ENCODE measurements at places on chromosomes 16 and 17.
A peak's percentile ranks its signal among the peaks of the same experiment; 100 is the strongest.

DNA sequence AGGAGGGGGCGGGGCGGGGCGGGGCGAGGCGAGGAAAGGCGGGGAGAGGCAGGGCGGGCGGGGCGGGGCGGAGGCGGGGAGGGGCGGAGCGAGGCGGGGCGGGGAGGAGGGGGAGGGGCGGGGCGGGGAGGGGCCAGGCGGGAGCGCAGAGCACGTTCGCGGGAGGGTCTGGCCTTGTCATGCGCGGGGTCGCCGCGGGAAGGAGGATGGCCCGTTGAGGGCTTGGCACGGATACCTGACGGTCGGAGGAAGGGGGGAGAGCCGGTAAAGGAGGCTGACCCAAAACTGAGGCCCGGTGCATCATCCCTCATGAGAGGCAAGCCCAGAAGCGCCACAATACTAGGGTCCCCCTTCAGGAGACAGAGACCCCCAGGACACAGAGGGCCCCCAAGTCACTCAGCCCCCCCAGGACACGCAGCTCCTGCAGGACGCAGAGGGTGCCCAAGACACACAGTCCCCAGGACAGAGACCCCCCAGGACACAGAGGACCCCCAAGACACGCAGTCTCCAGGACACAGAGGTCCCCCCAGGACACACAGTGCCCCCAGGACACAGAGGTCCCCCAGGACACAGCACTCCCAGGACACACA lies 593 bp upstream of the WDR45B start:
- no peak for DNase-seq

GRCh38 chr16:72835086-72835485 lies 212.8 kb downstream of the ZFHX3 start:
- DNase-seq, result no peak

- no peak for DNase-seq
Measured at GRCh38 chr17:59652119-59652518, 32.4 kb downstream of the CLTC start.

- no peak for DNase-seq
Measured at GRCh38 chr16:21654466-21654865, 2.1 kb upstream of the IGSF6 start.

GRCh38 chr17:33204156-33204555 lies 88.9 kb downstream of the ASIC2 start:
- DNase-seq, result no peak

DNA sequence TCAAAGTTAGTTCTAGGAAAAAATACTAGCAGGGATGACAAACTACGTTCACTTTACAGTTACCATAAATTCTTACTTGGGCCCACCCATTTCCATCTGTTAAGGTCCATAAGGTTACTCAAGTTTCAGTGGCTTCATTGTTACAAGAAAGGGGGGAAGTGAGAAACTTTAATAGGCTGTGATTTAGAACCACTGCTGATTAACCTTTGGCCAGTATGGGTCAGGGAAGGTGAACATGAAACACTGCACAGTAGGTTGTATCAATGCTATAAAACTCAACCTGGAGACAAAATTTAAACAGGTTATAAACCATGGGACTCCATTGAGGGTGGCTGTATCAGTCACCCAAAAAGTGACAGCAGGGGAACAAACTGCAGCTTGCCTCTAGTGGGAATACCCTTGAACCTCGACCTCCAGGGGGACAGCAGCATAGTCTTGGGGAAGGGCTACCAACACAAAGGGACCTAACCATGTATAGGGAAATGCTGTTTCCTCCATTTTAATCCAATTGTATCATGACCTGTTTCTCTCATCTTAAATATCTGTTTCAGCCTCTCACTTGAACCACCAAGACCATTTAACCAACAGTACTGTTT lies 10.4 kb downstream of the PTRH2 start:
- no peak for DNase-seq

- no peak for DNase-seq
Measured at GRCh38 chr16:57970319-57970718, 609 bp downstream of the CNGB1 start.

- no peak for DNase-seq
Measured at GRCh38 chr17:48719642-48720265, 2.6 kb downstream of the PRAC1 start.

DNA sequence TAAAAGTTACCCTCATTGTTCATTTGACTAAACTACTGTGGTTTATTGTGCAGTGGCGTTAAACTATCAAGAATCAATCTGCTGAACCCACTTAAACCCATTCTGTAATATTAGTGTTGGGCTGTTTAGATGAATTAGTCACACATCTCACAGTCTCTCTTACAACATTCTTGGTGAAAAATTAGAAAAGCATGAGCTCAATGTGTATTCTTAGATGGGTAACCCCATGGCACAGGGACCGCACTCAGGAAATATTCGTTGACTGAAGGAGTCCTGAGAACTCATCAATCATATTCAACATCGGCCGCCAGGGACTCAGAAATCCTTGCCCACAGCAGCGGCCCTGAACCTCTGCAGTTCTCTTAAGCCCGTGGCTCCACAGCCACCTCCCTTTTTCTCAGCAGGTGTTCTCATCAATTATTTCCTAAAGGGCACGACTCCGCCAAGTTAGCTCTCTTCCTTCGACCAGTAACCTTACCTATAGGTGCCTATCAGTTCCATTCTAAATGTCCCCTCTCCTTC lies 155.6 kb downstream of the STX8 start:
- no peak for DNase-seq

GRCh38 chr17:7586673-7587419 lies 3.0 kb downstream of the SOX15 start:
- DNase-seq, result no peak

GRCh38 chr17:44074231-44074910 lies 3.8 kb downstream of the G6PC3 start:
- DNase-seq, result no peak

DNA sequence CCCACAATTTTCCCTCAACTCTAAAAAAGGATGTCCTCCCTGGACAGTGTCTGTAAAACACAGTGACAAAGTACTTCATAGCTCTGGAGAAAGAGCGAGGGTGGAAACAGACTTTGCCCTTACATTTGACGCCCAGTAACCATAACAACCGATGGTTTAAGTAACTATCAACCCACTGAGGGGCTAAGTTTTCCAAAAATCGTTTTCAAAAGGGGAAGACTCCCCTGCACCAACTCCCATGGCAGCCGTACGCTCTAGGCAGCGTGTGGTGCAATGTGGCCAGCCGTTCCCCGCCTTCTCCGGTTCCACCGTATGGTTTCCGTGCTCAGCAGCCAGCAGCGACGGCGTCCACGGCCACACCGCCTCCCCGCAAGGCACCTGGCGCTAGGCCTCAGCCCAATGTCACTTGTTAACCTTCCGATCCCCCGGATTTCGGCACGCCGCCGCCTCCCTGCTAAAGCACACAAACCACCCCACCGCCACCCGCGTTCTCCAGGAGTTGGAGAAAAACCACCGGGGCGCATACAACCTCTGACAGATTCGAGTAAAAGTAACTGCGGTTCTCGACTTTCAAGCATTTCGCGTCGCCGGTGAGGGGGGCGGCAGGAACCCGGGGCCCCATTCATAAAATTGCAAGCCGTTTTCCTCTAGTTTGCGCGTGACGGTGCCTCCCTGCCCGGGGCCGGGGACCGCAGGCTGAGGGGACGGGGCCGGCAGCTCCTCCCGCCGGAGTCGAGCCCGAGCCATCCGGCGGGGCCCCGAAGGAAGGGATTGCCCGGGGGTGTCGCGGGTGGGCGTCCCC lies 661 bp downstream of the TEX2 start:
- DNase-seq, result peak; percentile 46

- DNase-seq, result no peak
Measured at GRCh38 chr17:19703828-19704613, 12.4 kb downstream of the SLC47A2 start.

DNA sequence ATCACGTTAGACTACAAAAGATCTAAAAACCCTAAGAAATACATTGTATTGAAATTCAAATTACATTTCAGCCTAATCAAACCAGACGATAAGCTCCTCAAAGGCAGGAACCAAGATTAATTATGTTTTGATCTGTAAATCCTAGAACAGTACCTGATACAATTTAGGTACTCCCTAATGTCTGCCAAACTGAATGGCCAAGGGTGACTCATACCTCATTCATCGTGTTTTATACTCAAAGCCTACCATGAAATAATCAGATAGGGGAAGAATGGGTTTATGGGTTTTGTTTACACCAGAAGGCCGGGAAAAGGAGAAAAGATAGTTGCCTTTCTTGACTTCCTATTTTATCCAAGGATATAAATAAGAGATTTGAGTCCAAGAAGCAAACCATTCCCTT lies 19.3 kb downstream of the MMD start:
- DNase-seq, result no peak

GRCh38 chr16:11181242-11181898 lies 74.6 kb downstream of the SOCS1 start:
- no peak for DNase-seq

GRCh38 chr17:44000871-44001460 lies 3.5 kb upstream of the NAGS start:
- no peak for DNase-seq

GRCh38 chr17:30376621-30377452 lies 1.9 kb upstream of the CPD start:
- no peak for DNase-seq

DNA sequence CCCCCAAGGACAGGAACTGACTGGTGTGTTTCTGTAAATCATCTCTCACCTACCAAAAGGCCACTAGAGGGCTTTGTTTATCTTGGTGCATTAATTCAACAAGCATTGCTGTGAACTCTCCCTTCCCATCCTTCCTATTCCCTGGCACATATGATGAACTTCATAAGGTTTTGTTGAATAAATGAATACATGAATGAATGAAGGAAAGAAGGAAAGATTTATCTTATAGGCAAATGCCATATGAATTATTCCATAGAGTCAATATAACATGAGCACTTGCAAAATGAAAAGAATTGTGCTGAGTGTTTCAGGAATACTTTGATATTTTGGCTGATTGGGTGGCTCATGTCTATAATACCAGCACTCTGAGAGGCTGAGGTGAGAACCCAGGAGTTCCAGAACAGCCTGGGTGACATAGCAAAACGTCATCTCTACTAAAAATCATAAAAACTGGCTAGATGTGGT lies 4.3 kb downstream of the SPDYE4 start:
- DNase-seq, result no peak

DNA sequence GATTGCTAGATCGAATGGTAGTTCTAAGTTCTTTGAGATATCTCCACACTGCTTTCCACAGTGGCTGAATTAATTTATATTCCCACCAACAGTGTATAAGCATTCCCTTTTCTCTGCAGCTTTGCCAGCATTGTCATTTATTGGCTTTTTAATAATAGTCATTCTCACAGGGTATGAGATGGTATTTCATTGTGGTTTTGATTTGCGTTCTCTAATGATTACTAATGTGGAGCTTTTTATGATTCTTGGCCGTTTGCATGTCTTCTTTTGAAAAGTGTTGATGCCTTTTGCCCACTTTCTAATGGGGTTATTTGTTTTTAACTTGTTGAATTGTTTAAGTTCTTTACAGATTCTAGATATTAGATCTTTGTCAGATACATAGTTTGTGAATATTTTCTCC lies 36.5 kb upstream of the BCAS3 start:
- no peak for DNase-seq

GRCh38 chr17:41695954-41696757 lies 7.5 kb downstream of the EIF1 start:
- DNase-seq, result peak; percentile 72

GRCh38 chr16:35255816-35256215 lies 1796.4 kb downstream of the TP53TG3F start:
- DNase-seq, result no peak

- DNase-seq, result no peak
Measured at GRCh38 chr16:62298600-62298999, 262.4 kb upstream of the CDH8 start.

DNA sequence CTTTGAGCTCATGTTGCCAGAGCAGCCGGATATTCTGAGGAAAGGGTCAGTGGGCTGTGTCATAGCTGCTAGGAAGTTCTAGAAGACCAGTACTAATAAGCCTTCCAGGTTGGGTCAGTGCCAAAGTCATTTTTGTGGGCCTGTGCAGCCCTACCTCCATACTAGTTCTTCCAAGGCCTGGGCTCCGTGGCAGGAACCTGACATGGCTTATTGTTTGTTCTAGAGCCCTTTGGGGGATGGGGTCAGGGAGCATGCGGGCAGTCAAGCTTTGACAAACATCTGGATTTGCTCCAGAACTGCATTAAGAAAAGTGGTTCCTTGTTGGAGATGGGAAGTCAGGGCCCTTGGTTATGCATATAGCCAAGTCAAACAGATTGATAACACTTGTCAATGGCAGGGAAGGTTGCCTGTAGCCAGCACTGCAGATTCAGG lies 7.6 kb downstream of the ALKBH5 start:
- no peak for DNase-seq

DNA sequence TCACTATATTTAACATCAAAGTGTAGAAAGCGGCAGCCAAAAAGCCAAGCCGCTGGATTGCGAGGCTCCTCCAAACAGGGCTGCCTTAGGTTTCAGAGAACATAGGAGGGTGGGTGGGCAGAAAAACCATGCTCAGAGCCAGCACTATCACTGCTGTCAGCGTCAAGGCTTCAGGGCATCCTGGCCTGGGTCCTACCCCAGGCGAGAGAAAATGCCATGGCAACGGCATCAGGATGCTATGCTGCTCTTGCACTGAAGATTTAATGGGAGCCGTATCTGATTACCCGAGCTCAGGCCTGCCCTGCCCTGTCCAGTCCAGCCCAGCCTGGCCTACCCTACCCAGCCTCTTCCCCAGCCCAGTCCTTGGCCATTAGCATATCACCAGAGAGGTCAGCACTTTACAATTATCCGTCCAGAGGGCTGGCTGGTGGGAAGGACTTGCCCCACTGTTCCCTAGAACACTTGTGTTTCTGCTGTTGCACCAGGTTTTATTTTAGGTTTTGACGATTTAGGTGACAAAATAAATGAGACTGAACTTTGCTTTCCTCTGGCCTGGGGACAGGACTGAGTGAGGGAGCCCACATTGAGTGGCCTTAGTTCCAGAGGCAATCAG lies 61.1 kb downstream of the TOM1L2 start:
- DNase-seq, result no peak

DNA sequence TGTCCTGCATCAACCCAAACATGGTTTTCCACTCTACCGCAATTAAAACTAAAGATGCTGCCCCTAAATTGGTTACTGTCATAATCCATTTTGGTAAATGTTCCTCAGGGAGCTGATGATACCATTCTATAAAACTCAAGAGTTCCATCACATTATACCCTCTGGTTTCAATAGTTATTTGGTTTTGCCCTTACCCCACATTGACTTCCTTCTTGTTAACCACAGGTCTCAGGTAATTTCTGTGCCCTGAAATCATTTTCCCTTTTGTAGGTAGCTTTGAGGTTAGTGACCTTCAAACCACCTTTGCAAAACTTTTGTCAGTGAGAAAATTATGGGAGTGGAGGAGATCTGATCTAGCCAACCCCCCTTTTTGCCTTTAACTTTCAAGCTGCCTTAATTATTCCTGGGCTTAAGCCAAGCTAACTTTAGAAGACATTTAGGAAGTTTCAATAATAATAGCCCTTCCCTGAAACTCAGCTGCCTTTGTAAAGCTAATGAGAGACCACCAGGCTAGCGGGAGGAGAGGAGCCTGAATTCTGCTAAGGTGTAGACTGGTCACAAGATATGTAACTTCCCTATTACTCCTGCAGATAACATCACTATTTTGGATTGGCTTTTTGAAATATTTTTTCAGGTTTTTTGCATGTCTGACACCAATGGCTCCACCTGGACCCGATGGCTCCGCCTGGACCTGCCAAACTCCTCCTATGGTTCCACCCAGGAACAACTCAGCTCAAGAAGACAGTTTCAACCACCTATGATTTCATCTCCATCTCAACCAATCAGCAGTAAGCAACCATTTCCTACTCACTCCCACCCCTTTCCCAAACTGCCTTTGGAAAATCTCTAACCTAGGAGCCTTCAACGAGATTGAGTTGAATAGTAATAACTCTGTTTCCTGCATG lies 224.9 kb downstream of the HS3ST3B1 start:
- DNase-seq, result no peak

All from CD4-positive, alpha-beta T cell treated with Interferon gamma for 1 hour (primary cell).